ENCODE measurements at places on chromosomes 5 and 9. TPM values are rescaled to one million over a fixed set of nuclear protein-coding genes. Genes with fewer than 3 reads are reported as not detected.

DNA sequence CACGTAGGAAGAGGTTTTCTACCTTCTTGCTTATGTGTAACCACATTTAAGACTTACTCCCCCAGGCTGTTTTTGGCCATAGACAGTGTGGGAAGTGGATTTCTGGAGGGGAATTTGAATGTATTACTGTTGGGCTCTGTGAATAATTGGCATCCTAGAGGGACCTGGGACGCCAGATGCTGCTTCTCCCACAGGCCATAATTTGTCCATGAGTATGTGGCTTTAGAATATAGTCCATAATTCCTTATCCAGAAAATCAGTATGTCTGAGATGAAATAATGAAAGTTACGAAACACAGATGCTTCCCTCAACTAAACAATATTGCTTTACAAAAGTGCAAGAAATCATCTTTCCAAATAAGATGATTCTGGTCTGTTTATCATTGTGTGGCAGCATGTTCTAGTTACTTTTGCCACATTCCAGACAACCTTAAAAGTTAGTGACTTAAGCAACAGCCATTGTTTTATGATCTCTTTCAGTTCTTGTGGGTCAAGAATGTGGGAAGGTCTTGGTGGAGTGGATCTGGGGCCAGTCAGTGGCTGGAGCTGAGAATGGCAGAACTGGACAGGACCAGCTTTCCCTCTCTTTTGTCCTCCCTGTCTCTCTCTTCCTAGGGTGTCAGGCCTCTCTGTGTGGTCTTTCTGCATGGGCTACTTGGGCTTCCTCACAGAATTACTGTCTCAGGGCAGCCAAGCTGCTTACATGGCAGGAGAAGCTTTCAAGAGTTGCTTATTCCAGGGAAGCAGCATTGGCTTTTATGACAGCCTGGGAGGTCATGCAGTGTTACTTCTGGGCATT is 79.4 kb downstream of the FBXL7 start:
- no peak for DNase-seq

- no peak for DNase-seq
Measured at GRCh38 chr5:55636683-55637082, 75.4 kb downstream of the SLC38A9 start.

DNA sequence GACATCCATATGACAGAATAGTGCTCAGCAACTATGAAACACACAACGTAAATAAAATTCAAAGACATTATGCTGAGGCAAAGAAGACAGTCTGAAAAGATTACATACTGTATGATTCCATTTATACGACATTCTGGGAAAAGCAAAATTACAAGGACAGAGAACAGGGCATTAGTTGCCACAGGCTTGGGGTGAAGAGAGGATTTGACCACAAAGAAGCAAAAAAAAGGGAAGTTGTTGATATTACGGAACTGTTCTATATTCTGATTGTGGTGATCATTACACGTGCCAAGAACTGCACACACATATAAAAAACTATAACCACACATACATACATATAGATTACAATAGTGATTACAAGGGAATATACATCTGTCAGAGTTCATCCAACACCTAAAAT is 24.1 kb downstream of the CDK5RAP2 start:
- DNase-seq: no peak

NR4A3 gene
- total RNA-seq: 4.7 TPM

- no peak for DNase-seq
Measured at GRCh38 chr5:88677943-88678769, 204.8 kb downstream of the MEF2C start.

DNA sequence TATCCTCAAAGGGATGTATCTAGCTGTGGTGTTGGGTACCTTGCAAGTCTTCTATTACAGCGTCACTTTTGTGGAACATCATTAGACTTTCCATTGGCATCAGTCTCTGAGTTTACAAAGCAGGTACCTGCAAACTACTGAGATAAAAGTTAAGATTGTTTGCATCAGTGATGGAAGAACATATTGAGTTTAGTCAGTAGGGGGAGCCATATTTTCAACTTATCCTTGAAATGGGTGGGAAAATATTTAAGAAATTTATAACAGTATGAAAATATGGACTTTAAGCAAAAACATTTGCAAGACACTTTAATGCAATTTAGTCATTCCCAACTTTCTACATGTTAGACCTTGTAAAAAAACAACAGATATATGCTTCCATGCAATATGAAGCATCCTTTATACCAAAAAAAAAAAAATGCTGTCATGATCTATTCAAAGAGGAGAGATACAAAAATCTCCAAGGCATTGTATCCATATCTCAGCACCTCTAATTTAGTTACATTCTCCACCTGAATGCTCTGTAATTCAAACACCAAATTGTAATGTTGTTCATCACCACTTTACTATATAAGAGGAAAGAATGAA is 98.6 kb upstream of the ADAMTS19 start:
- DNase-seq: no peak

- DNase-seq: no peak
Measured at GRCh38 chr9:108389056-108389455, 466.7 kb downstream of the ACTL7B start.

- DNase-seq: no peak
Measured at GRCh38 chr9:32010322-32010721, 374.1 kb upstream of the ACO1 start.
